Effector memory CD4-positive, alpha-beta T cell (primary cell): ENCODE measurements at places on chromosomes 13 and 19.

- no peak for DNase-seq
These were observed 447.3 kb downstream of the GPC6 start for GRCh38 chr13:93673885-93674284.

DNA sequence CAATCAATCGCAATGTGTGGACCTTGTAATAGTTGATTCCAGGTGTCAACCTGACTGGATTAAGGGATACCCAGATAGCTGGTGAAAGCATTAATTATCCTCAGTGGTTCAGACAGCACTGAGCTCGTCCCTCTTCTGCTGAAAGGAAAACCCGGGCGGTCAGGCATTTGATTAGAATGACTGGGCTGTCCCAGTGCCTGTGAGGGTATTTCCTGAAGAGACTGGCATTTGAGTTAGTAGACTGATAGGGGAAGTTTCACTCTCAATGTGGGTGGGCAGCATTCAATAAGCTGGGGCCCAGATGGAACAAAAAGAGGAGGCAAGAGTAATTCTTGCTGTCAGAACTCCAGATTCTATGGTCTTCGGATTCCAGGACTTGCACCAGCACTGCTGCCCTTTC is 31.9 kb downstream of the KPNA3 start:
- no peak for DNase-seq

DNA sequence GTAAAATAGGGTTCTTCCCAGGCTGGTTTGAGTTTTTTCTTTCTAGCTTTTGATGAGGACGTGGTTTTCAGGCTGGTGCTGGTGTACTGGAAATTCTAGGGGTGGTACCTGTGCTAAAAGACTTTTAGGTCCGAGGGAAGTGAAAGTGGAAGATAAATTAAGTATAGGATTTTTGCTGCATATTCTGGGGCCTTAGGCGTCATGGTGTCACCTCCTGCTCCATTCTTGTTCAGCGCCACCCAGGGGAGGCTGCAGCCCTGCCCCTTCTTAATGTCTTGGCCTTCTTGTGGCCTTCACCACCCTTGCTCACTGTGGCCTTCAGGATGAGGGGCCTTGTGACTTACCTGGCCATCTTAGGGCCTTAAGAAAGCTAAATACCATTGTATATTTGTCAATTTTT is 12.4 kb downstream of the ZNF552 start:
- DNase-seq, result no peak

GRCh38 chr13:41942462-41943094 is 18.3 kb downstream of the VWA8 start:
- no peak for DNase-seq

GRCh38 chr13:28976195-28976594 is 156.1 kb downstream of the MTUS2 start:
- DNase-seq, result no peak

- no peak for DNase-seq
These were observed 767.7 kb downstream of the LIG4 start for GRCh38 chr13:107447591-107447990.

GRCh38 chr13:87887459-87888123 is 216.4 kb downstream of the SLITRK5 start:
- DNase-seq, result no peak

- DNase-seq, result no peak
These were observed 1034.9 kb downstream of the PCDH9 start for GRCh38 chr13:66195238-66195637.

- DNase-seq, result no peak
These were observed 7.0 kb downstream of the AP2A1 start for GRCh38 chr19:49773663-49774350.
